ENCODE measurements at places on chromosomes 4 and X.

GRCh38 chrX:120653000-120653399, 23.1 kb upstream of the C1GALT1C1 start:
- no peak for DNase-seq

- peak; percentile 93 for DNase-seq
Measured at GRCh38 chr4:86011117-86011516, 348.7 kb downstream of the MAPK10 start.

GRCh38 chr4:6856391-6856790, 53.2 kb upstream of the TBC1D14 start:
- no peak for DNase-seq

DNA sequence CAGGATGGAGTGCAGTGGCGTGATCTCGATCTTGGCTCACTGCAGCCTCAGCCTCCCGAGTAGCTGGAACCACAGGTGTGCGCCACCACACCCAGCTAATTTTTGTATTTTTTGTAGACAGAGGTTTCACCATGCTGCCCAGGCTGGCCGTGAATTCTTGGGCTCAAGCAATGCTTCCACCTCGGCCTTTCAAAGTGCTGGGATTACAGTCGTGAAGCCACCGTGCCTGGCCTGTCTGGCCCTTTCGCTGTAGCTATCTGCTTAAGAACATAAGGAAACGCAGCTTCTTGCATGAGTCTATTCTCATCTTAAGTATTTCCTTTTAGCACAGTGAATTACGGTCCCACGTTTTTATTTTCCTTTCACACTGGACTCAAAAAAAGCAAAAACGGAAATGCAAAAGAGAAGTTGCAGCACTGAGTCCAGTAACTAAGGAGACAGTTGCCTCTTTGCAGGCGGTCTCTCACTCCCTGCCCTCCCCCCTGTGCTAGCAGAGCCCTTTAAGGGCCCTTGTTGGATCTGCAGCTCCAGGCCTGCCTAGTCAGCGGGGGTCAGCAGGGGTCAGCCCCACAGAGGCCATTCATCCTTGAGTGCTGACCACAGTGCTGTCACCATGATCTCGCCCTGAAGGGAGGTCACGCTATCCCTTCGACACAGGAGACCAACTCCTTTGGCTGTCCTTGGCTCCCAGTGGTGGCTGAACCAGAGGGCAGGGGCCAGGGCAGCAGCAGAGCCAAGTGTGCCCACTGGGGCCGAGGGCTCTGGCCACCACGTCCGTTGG, 21.8 kb upstream of the TBC1D14 start:
- peak; percentile 96 for DNase-seq

- no peak for DNase-seq
Measured at GRCh38 chr4:148101235-148101634, 341.0 kb downstream of the NR3C2 start.

DNA sequence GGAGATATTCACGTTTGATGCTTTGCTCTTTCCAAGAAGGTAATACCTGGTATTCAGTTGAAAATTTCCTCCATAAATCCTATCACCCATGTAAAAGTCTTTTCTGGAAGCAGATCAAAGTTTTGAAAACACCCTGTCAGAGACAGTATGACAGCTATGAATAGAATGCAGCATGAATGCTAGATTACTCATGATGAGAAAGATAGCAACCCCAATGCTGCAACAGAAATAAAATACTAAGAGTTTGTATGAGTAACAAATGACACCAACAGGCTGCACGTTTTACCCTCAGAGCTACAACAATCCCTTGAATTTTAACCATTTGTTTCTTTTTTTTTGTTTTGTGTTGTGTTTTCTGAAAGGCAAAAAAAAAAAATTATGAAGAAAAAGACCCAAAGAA, 108.6 kb downstream of the ARHGAP6 start:
- DNase-seq: peak; percentile 71

DNA sequence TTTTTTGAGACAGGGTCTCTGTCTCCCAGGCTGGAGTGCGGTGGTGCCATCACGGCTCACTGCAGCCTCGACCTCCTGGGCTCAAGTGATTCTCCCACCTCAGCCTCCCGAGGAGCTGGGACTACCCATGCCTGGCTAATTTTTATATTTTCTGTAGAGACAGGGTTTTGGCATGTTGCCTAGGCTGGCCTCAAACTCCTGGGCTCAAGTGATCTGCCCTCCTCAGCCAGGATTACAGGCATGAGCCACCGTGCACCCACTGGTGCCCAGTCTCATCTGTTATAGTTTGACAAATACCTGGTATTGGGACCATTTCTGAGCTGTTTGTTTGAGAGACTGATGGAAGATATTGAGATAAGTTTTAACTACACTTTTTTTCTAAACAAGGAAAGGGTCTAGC, 57.5 kb upstream of the SMIM10 start:
- no peak for DNase-seq

- no peak for DNase-seq
Measured at GRCh38 chr4:630656-631055, 5.3 kb downstream of the PDE6B start.

- DNase-seq: no peak
Measured at GRCh38 chr4:30122711-30123110, 597.5 kb upstream of the PCDH7 start.

DNA sequence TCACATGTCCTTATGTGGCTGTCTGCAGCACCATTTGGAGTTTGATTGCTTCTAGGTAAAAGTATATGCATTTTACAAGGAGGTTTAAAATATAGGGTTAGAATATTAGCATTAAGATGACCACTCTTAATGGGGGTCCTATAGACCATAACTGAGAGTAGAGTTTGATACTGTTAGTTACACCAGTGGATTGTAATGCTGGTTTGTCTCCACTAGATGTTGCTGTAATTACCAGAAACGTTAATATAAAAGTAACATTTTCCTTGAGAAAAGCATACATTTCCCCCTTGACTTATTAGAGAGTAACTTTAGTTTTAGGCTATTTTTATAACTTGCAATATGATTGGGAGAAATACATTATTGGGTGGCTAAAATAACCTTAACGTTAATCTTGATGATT, 93.0 kb downstream of the ZXDA start:
- no peak for DNase-seq

- DNase-seq: no peak
Measured at GRCh38 chr4:185995665-185996064, 73.3 kb upstream of the TLR3 start.

DNA sequence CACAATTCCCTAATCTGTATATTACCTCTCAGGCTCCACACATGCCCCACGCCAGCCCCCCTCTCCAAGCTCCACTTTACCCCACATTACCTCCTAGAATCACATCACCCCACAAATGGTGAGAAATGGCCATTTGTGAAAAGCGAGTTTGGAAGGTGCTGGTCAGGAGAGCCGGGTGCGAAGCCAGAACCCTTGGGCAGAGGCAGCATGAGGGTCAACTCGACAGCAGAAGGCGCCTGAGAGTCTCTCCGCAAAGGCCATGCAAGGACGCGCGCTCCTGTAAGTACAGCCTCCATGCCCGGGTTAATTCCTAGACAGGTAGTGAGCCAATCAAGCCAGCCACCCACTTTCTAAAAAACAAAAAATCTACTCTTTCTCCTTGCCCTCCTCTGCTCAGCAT, 42.4 kb downstream of the RHOXF2 start:
- DNase-seq: no peak

DNA sequence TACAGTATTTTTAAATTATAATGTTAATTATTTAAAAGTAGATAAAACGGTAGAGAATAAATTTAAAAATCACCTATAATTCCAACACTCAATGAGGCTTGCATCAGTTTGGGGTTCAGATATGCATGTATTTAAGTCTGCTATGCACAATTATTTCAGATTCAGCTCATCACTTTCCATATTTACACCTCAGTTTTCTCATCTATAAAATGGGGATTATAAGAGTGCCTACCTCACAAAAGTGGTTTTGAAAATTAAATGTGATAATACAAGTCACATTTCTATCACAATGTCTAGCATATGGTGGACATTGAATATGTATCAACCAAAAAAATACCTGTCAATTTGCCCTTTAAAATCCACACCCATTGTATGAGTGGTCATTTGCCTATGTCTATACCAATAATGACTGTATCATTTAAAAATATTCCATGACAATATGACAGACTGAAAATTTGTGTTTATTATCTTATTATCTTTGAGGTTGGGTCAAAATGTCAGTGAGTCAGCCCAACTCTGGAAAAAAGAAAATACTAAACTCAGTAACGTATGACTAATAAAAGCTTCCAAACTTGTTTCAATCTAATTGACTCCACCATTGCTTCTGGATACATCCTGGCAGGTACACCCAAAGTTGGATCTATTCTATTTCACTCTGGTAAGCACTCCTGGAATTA, 20.8 kb downstream of the OR13H1 start:
- DNase-seq: no peak

DNA sequence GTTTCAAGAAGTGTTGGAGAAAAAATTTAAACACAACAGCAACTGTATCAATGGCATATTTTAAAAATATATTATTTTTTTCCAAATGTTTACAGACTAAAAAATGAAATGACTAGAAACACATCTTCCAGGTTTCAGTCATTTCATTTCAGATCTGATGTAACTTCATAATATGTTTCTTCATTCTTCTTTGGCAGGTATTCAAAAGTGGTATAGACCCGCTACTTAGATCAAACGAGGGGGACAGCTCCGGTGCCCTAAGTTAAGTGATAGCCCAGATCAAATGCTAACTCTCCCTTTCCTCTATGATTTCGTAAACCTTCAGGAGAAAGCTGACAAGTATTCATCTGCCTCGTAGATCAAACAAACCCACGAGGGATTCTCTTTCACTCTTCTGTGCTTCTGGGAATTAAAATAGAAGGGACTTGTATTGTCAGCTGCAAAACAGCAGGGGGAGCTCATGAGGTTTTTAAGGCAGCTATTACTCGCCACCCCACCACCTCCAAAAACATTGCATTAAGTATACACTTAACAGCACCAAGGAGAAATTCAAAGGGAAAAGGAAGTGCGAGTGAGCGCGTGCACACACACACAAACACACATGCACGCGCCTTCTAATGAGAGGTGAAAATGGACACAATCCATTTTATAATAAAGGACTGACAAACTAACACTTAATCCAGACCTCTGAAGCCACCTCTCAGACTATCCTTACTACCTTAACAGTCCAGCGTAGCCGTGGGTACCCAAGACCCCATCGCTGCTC, 21.4 kb downstream of the HELT start:
- peak; percentile 69 for DNase-seq

GRCh38 chrX:12153741-12154140, 15.5 kb downstream of the FRMPD4 start:
- DNase-seq: no peak

DNA sequence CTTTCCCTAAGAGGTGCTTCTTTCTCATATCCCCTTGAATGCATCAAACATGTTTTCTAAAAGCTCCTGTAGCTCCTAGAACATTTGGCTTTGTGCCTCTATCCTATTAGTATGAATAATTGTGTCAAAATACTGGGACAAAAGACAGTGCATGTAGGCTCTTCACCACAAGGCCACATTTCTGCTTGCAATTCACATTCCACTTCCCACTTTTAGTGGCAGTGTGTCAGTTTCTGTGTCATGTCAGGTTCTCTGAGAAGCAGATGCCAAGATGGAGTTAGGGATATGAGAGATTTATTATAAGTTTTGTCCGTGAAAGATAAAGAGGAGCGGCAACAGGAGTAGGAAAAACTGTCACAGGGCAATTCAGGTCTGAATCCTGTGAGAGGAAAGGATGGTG, 61.3 kb upstream of the GPRIN3 start:
- DNase-seq: no peak

DNA sequence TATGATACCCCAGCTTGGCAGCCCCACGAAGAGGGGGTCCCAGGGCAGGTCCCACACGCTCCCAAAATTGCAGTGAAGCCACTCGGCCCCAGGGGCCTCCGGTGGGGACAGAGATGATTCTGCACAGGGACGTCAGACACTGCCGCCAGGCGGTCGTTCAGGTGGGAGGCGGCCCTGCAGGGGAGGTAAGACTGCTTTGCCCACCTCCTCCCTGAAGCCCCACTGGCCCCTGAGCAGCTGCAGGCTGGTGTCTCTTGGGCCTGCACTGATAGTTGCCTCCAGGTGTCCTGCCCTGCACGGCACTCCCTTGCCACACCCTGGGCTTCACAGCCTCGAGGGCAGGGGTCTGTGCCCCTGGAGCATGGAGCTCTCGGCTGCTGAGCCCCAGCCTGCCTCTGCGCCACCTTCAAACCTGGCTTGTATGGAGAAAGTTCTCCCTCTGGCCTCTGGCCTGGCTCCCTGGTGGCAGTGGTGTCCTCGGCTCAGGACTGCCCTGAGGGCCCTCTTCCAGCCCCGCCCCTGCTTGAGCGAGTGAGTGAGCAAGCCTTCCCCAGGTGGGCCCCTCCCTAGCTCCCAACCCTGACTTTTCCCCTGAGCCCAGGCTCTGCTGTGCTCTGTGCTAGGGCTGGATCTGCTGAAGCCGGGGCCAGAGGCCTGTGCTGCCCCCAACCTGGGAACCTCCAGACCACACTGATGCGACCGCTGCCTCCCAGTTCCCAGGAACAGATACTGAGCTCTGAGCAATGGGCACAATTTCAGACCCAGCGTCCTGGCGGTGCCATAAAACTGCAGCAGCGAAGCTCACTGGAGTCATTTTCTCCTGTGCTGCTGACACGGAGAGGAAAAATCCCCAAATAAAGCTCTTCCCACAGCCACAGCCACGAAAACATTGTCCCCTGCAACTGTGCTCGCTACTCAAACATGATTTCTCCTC, 16.1 kb downstream of the ADRA2C start:
- no peak for DNase-seq

GRCh38 chr4:59457576-59457975, 1742.5 kb upstream of the ADGRL3 start:
- DNase-seq: no peak

- no peak for DNase-seq
Measured at GRCh38 chrX:82848111-82848510, 660.0 kb upstream of the POU3F4 start.

- DNase-seq: no peak
Measured at GRCh38 chr4:3304831-3305609, 12.2 kb downstream of the RGS12 start.

- DNase-seq: no peak
Measured at GRCh38 chr4:169102026-169102425, 92.0 kb upstream of the CBR4 start.

- peak; percentile 75 for DNase-seq
Measured at GRCh38 chr4:22515888-22516541, at the start of gene ADGRA3. Gene ADGRA3, minus strand, starts transcription at chr4:22516066. Its CDS starts 282 bp downstream, at chr4:22515784.

GRCh38 chrX:41421071-41421729, 25.9 kb upstream of the NYX start:
- no peak for DNase-seq
